D721Med (cell line): ENCODE measurements at places on chromosomes 4 and X.

GRCh38 chrX:133444952-133445831 is 29.9 kb upstream of the GPC4 start:
- no peak for DNase-seq

DNA sequence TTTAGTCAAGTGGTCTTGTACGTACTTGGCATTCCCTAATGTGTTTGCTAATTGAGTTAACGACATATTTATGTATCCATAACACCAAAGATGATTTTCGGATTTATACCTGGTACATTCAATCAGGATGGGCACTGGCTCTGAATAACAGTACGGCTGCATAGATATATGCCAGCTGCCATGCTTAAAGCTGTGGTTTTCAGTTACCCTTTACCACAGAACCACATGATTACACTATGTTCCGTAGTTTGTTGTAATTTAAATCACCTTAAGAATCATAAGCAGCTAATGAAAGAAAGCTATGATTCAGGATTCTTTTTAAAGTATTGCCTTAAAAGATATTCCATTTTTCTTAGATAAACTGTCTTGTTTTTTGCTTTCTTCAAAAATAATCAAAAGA is 53.6 kb downstream of the FIP1L1 start:
- no peak for DNase-seq

DNA sequence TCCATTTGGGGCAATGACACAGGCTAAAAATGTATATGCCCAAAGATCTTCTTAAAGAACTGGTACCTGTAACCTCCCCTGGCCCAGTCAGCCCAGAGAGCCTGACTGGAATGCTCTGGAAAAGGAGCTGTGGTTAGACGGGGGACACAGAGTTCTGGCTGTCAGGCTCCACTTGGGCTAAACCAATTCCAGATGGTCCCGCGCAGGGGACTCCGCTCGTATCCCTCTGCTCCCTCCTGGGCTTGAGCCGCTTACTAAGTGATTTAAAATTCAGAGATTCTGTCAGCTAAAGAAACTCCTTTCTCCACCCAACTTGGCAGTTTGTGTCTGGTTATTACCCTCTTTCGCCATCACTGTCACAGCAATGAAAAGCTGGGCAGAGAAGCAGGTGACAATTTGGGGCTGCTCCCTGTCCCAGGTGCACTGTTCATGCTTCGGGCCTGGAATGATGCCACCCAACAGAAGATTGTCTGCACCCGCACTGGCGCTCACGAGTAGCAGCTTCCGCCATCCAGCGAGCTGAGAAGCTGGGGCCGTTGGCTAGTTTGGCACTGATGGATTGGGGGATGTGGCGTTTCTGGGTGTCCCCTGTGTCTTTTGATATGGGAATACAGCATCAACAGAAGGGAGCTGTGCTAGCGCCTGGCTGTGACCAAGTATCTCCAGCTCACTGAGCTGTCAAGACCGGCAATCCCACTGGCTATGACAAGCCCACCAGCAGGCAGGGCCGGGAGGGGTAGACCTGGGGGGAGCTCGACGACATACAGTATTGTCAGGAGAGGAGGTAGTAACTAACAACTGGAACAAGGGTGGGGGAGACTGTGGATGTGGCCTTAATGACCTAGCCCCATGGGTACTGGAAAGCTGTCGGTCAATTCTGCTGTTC is 6.7 kb upstream of the IRAK1 start:
- DNase-seq: no peak

- no peak for DNase-seq
Observed at GRCh38 chr4:113760795-113761619, 531 bp downstream of the CAMK2D start.

- no peak for DNase-seq
Observed at GRCh38 chrX:108285356-108285755, 152.9 kb downstream of the COL4A6 start.

DNA sequence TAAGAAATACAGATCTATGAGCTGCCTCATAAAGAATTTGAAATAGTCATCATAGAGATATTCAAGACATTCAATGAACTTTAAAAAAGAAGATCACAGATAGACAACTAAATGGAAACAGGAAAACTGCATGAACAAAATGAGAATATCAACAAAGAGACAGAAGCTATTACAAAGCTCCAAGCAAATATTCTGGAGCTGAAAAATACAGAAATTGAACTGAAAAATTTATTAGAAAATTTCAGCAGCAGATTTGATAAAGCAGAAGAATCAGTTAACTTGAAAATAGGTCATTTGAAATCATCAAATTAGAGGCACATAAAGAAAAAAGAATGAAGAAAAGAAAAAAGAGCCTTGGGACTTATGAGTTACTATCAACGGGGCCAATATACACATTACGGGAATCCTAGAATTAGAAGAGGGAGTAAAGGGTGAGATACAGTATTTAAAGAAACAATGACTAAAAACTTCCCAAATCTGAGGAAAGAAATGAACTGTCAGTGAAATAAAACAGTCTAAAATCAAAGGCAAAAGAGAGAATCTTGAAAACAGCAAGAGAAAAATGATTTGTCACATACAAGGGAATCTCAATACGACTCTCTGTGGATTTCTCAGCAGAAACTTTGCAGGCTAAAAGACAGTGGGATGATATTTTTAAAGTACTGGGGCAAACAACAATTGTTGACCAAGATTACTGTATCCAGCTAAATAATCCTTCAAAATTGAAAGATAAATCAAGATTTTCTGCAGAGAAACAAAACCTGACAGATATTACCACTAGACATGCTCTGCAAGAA is 641.6 kb downstream of the ANKRD50 start:
- DNase-seq: no peak

GRCh38 chr4:122873821-122874593 is 47.4 kb downstream of the FGF2 start:
- no peak for DNase-seq

DNA sequence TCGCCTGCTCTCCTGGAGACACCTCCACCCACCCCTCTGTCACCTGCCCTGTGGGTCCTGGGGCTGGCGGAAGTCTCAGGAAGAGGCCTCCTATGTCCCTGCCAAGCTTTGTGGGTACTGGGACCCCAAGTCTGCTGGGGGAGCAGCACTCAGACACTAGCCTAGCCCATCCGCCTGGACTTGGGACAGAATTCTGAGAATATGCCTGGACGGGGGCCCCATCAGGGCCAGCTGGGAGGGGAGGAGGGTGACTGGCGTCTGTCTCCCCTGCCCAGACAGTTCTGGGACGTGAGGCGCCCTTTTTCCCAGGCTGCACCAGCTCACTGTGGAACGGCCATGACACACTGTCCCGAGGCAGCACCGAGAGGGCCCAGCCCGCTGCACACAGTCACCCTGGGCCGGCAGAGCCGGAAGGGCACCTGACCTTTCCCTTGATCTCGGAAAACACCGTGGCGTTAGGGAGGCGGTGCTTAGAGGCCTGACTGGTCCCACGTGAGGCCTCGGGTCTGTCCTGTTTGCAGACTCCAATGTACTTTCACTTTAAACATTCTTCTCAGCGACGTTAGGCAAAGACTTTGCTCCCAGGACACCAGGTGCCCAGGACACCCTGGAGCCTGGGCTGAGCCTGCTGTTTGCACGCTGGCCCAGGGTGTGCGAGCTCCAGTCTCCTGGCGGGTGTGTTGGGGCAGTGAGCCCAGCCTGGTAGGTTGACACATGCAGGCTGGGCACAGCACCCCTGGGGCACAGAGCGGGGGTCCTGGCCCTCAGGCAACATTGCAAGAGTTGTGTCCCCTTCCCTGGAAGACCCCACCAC is 700 bp downstream of the SLC26A1 start:
- no peak for DNase-seq

DNA sequence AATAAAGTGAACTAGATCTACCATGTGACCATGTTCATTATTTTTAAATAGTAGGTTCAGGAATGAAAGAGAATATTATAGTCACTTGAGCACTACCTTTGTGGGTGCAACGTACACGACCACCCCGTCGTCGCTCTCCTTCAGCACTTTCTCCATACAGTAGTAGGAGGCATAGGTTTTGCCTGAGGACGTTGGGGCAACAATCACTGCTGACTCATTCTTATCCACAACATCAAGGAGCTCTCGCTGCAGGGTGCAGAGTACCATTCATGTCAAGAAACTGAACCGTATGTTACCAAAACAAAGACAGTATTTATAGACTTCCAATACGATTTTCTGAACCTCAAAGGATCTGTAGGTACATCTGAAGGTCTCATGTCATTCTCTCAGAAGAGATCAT is 44.7 kb downstream of the DDX60 start:
- no peak for DNase-seq

- DNase-seq: no peak
Observed at GRCh38 chr4:24568425-24568824, 15.9 kb downstream of the DHX15 start.

DNA sequence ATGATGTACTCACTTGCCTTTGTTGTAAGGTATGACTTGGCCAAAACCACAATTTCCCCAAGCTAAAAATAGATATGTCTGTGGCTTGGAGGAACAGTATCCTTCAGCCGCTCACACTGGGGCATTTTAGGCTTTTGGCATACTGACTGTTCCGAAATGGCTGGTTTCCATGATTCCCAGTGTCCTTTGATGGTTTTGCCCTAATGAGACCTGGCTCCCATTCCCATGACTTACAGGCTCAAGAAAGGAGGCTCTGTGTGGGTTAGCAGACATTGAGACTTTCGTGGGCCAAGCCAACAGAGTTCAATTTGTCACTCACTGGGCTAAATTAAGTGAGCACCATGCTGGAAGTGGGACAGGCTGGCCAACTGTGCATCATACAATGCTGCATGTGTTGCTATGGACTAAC is 150.6 kb downstream of the CEP135 start:
- no peak for DNase-seq

GRCh38 chr4:138915756-138916155 is 99.8 kb upstream of the NOCT start:
- no peak for DNase-seq

DNA sequence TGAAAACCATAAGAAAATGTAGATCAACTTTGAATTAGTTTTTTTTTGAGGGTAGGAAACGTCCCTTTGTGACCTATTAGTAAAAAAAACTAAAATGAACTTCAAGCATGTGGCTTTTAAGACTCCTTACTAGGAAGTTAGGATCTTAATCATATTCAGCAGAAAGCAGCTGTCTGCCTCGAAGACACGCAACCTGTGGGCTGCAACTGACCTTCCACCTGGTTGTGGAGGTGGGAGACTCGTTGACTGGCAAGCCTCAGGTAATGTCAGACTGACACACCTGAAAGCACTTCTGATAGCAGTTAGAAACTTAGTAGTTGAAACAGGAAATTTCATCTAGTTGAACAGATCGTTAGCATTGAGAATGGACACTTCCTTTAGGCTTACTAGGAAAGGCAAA is 37.4 kb downstream of the CCNG2 start:
- DNase-seq: no peak

GRCh38 chr4:174713821-174714220 is 115.2 kb downstream of the GLRA3 start:
- no peak for DNase-seq

- DNase-seq: no peak
Observed at GRCh38 chr4:13174926-13175325, 309.2 kb downstream of the RAB28 start.

GRCh38 chrX:39484159-39485068 is 613.3 kb downstream of the BCOR start:
- DNase-seq: no peak

GRCh38 chr4:140735317-140735716 is 20.9 kb downstream of the TBC1D9 start:
- DNase-seq: no peak

- no peak for DNase-seq
Observed at GRCh38 chrX:140091125-140091886, 126.0 kb upstream of the CXorf66 start.
